Neural progenitor cell (in vitro differentiated cells): ENCODE measurements at places on chromosomes 4 and X. TPM values are rescaled to one million over a fixed set of nuclear protein-coding genes. Genes with fewer than 3 reads are reported as not detected.

Gene FAM184B
- 0.03 TPM in 1 of 2 replicates, not detected in the other for total RNA-seq

Gene FRAS1
- total RNA-seq = 21.1 and 21.3 TPM in 2 replicates

Gene PDGFRA
- 1.8 and 2.1 TPM in 2 replicates for total RNA-seq

Gene HPSE
- total RNA-seq = 0.28 and 0.73 TPM in 2 replicates

Gene NXF2B
- 0.96 and 2.2 TPM in 2 replicates for total RNA-seq

Gene FAM156B
- total RNA-seq = 14.1 and 15.8 TPM in 2 replicates

DNA sequence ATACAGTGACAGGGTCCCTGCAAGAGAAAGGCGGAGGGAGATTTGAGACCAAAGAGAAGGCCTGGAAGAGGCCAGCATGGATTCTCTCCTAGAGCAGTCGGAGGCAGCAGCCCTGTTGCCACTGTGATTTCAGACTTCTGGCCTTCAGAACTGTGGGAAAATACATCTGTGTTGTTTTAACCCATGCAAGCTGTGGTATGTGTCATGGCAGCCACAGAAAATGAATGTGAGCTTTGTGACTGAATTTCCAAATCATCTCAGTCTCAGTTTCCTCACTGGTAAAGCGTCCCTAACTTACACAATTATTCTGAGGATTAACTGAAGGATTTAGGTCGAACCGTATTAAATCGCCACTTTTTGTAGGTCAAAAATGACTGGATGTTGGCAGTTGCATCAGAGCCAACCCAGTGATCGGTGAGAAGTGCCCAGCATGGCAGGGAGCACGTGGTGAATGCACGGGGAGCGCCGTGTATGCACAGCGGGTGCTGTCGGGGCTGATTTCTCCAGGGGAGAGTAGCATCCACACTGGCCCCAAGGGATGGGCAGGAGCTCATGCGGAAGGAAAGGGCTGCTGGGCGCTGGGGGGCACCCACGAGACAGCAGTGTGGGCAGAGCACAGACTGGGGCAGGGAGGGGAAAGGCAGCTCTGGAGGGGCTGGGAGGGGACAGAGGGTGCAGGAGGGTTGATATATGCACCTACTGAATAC lies 23.8 kb upstream of the NSG1 start:
- H3K4me1 ChIP-seq = peaks cover 4% of the 10 kb centered on the region
- no peak overlapping the region for H3K4me3 ChIP-seq
- no peak overlapping the region for H3K27ac ChIP-seq
- H3K27me3 ChIP-seq = no peaks in the 10 kb centered on the region
- DNase-seq = no peak
- no peaks in the 10 kb centered on the region for H3K36me3 ChIP-seq

GRCh38 chrX:130282151-130282550 lies 13.5 kb upstream of the ZNF280C start:
- peaks cover 14% of the 10 kb centered on the region for H3K4me1 ChIP-seq
- H3K4me3 ChIP-seq = no peak overlapping the region
- H3K27me3 ChIP-seq = no peaks in the 10 kb centered on the region
- H3K27ac ChIP-seq = no peak overlapping the region

DNA sequence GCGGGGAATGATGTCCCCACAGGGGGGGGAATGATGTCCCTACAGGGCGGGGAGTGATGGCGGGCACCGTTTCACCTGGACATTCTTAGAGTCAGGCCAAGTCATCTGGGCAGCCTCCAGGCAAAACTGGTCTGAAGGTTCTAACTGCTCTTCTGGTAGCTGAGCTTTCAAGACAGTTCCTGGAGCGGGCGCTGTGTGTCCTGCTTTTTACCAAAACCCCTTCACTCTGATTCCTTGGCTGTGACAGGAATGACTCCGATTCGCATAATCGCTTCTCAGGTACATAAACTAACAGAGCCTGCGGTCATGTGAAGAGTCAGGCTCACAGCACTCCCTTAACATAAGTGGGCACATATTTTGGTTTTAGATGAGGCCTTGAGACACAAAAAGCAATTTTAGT lies 836.0 kb downstream of the TRIML1 start:
- H3K4me1 ChIP-seq = peaks cover 35% of the 10 kb centered on the region
- peak overlapping the region; percentile 96 for H3K27ac ChIP-seq
- H3K4me3 ChIP-seq = no peak overlapping the region
- no peak for DNase-seq
- no peaks in the 10 kb centered on the region for H3K27me3 ChIP-seq

DNA sequence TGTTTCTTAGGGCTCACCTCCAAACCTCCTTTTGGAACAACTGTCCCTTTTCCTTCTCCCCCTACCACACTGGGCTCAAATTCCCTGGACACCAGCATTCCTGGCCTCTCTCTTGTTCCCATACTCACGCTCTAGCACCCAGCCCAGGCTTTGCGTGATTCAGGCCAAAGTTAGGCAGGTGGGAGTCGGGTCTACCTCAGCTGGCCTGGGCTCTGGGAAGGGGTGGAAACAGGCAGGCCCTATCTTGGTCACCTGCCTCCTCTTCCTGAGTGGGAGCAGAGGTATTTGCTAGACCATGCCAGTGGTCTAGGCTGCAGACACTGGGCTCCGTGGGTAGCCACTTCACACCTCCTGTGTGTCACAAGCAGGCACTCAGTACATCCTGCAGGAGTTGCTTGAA lies 211.1 kb upstream of the MAMLD1 start:
- no peaks in the 10 kb centered on the region for H3K4me1 ChIP-seq
- no peaks in the 10 kb centered on the region for H3K27me3 ChIP-seq
- H3K27ac ChIP-seq = no peak overlapping the region
- H3K36me3 ChIP-seq = no peaks in the 10 kb centered on the region
- no peak for DNase-seq

GRCh38 chrX:154596290-154596929 lies 11.5 kb downstream of the CTAG1A start:
- no peaks in the 10 kb centered on the region for H3K36me3 ChIP-seq
- no peak overlapping the region for H3K27ac ChIP-seq

DNA sequence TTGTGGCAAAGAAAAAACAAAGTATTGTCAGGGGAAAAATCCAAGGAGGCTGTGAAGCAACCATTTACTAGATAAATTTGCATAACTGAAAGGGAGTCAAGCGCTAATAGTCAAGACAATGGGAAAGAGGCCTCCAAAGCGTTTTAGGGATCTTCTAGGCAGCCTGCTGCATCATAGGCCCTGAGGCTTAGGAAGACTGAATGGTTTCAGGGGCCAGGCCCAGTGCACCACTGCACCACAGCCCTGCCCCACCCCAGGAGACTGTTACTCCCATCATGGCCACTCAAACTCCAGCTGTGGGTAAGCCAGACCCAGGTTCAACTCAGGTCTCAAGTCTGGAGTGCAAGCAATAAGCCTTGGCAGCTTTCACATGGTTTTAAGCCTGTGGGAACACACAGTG lies 362.9 kb downstream of the SH3BGRL start:
- H3K36me3 ChIP-seq = peaks cover 5% of the 10 kb centered on the region
- DNase-seq = no peak
- H3K4me3 ChIP-seq = no peak overlapping the region
- no peaks in the 10 kb centered on the region for H3K27me3 ChIP-seq

DNA sequence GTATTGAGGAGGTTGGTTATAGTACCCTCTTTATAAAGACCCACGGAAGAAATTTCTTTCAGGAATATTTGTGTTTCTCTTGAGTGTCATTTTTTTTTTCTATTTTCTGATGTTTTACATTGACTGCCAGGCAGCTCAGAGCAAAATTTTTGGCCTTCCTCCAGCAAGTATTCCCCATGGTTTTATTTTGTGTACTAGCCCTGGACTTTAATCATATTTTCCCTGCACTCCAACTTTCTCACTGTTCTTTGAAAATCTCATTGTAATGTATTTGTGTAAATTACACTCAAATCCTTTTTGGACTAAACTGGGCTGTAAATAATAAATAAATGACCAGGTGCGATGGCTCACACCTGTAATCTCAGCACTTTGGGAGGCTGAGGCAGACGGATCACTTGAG lies 45.6 kb upstream of the USP46 start:
- DNase-seq = no peak
- H3K4me3 ChIP-seq = no peak overlapping the region
- no peak overlapping the region for H3K27ac ChIP-seq
